Hippocampal formation (tissue), 2 donors: ENCODE measurements at places on chromosomes 11 and 22.

DNA sequence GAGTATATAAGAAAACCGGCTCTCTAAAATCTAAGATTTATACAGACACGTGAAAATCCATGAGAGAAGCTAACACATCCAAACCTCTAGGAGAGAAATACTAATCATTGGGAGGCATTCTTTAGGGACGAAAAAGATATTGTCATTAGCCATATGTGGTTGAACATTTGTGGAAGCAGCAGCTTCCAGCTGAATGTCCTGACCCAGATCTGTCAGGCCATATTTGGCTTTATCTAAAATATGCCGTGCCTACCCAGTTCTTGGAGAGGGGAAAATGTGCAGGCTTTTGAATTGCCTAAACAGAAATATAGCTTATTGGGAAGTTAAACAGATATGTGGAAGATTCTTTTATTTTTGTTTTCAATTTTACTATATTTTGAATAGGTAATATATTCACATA, 6.4 kb downstream of the CCDC89 start:
- no peak for DNase-seq

DNA sequence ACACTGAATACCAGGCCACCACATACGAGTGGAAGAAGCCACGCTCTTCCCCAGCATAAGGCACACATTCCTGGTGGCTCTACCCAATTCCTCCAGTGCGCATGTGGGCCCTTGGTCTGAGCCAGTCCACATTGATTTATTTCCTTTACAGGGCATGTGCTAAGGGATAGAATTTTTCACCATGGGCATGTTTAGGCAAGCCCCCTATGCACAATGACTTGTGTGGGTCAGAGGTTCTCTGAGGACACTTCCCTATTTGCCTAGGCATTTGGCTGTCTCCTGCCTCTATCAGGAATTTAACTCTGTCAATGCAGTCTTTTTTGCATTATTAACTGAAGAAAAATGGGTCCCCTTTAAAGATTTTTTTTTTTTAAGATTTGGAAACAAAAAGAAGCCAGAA, 718.1 kb downstream of the NTM start:
- no peak for DNase-seq

DNA sequence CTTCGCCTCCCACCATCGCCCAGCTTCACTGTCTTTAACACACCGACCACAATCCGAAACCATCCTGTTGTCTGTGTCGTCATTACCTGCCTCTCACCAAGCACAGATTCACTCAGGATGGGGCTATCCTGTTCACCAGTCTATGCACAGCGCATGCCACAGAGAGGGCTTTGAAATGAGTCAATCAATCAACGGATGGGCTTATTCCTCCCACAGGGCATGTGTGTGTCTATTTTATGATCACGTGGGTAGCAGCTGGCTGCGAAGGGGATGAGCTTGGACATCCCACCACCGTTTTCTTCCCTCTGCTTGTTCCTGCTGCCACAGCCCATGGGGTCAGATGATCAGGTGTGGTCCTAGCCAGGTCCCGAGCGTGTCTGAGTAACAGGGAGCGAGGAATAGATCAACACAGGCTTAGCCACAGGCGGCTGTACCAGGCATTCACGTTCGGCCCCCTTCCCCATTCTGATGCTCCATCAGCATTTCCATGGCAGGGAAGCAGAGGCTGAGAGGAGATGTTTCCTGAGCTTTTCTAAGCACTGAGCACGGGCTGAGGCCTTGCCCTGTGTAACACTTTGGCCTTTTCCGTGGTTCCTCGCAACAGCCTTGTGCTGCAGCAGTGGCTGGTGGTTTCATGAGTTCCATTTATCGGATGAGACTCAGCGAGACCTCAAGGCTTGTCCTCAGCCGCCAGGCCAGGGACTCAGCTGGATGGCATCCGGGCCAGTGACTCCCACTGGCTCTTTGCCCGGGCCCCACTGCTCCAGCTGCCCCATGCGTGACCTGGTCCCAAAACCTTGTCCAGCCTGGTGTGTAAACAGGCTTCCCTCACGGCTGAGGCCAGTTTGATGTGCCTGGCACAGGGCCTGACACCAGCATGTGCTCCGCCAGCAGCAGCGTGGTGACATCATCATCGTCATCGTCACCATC, 48.1 kb upstream of the FGF3 start:
- DNase-seq, result no peak

DNA sequence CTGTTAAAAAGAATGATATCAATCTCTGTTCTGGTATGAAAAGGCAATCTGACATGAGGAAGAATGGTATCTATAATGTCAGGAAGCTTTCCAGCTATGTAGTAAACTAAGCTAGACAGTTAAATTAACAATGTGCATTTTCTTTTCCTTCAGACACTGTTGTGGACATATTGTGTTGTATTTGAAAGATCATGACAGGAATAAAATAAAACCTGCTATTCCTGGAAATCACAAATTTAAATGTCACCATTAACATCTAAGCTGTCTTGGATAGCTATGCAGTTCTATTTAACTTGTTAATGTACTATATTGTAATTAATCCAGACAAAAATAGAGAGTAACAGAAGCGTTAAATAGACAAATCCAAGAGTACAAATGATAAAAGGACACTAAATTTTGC, 297.4 kb upstream of the LUZP2 start:
- DNase-seq, result no peak

GRCh38 chr22:43923191-43923590, 414 bp upstream of the PNPLA3 start:
- DNase-seq, result no peak

DNA sequence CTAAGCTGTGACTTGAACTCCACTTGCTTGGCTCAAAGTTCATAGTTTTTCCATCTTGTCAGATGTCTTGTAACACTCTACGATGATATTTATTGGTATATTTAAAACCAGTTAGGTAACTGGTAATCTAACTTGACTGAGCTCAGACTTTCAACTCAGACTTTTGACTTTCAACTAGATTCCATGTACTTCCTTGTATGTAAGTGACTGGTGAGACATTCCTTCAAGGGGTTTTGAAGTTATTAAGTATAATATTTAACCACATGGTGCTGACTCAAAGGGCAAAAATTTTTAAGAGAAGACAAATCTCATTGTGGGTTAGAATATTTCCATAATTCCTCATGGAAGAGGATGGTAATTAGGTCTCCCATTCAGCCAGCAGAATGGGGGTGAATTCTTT, 631.3 kb upstream of the ANO5 start:
- no peak for DNase-seq

GRCh38 chr22:31036671-31037550, 44.2 kb upstream of the SMTN start:
- DNase-seq, result no peak

GRCh38 chr11:76911415-76911808, 50.7 kb downstream of the ACER3 start:
- DNase-seq, result no peak

DNA sequence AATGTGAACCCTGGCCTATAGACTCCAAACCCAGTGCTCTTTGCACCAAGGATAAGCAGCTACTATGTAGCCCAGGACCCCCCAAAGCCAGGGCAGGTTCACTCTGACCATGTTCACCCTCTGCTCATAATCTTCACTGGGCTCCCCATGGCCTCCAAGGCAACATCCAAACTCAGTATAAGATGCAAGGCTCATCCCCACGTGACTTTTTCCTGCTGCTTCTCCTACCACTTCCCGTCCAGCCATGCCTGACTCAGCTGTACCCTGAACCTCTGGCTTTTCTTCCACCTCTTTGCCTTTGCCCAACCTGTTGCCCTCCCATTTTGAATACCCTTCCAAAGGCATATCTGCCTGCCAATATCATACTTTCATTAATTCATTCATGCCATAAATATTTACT, 27.8 kb downstream of the PDE2A start:
- no peak for DNase-seq

DNA sequence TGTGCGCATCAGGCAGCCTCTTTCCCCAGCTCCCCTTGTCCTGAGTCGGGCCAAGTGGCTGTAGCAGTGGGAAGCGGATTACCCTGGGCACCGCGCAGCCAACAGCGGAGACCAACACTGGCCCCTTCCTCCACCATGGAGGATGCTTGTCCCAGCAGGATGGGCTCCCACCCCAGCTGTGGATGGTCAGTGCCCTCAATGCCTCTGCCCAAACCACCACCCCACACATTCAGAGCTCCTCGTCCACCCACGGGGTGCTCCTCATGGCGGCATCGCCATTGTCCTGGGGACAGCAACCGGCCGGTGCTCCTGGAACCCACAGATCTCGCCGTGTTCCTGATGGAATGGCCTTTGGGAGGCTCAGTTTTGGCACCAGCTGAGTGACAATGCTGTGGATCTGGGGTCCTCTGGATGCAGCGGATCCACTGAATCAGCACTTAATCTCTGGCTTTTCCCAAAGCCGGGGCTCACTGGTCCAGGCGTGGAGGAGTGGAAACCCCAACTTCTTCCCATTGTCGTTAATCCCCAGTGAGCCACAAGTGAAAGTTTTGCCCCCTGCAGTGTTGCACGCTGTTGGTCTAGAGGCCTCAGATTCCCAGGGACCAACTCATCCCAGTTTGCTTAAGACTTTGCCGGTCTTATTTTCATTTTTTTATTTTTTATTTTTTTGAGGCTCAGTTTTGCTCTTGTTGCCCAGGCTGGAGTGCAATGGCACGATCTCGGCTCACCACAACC, 4.1 kb upstream of the B4GALNT4 start:
- DNase-seq, result no peak

DNA sequence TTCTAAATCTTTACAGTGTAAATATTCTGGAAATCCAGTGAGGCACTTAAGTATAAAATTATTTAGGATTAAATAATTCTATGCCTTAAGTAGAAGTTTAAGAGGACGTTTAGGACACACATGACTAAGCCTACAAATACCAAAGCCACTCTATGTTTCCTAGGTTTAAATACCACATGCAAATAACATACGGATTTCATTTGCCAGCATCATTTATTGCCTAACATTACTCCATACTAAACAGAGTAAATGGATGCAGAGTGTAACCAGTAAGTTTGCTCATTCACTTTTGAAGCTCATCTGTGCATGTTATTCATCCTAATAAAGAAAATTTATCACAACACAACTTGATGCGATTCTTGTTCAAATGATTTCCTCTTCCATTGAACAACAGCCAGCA, 4.1 kb downstream of the BDNF start:
- no peak for DNase-seq

- DNase-seq, result no peak
Observed at GRCh38 chr11:22775248-22775647, 54.4 kb downstream of the SVIP start.

DNA sequence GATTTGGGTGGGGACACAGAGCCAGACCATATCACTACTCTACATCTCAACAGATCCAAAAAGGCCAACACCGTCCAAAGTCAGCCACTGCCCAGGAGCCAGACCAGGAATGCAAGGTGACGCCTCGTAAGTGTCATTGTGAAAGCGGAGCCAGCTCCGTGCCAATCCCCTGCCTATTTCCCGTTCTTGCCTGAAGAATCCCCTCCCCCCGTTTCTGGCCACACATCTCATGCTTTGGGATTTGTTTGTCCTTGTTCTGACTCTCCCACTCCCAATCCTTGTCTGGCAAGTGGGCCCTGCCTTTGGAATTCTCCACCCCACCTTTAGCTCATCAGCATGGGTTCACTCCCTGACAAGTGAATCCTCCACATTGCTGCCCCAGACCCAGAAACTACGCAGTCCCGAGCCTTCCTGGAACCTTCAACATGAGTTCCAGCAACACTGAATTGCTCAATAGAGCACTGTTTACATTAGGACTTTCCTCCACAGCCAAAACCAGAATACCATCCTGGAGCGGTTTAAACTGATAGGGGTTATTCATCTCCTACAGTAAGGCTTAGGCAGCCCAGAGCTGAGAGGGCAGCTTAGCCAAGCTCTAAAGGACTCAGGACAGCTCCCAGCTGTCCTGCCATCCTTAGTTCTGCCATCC, 6.0 kb upstream of the SLC35C1 start:
- no peak for DNase-seq

- no peak for DNase-seq
Observed at GRCh38 chr11:122192634-122193255, 76.7 kb upstream of the BLID start.

- DNase-seq, result no peak
Observed at GRCh38 chr11:69538854-69539253, 57.4 kb downstream of the LINC01488 start.

DNA sequence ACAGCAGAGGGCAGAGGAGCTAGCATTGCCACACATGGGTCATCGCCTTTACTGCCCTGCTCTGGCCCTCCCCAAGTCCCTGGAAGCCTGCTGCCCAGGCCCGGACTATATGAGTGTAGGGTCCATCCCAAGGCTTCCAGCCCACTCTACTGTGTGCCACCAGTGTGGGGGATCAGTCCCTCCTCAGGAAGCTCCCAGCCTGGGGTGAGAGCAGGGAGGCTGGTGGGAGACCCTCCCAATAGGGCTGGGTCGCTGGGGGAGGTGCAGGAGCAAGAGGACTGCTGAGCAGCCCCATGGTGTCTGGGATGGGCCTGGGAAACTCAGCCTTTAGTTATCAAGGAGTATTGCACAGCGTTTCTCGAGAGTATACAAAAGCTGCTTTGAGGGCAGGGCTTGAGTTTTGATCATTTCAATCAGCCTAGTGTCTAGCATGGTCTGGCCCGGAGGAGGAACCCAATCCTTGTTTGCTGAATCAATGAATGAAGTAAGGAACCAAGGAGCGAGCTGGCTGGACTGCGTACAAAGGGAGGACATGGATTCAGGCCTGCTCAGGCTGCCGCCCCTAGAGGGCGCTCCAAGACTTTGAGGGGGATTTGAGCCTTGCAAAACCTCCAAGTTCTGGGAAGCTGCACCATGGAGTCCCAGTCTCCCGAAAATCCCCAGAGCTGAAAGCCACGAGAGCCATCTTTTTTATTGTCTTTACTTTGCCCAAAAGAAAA, 89.0 kb upstream of the PARVA start:
- DNase-seq, result peak; percentile 80

DNA sequence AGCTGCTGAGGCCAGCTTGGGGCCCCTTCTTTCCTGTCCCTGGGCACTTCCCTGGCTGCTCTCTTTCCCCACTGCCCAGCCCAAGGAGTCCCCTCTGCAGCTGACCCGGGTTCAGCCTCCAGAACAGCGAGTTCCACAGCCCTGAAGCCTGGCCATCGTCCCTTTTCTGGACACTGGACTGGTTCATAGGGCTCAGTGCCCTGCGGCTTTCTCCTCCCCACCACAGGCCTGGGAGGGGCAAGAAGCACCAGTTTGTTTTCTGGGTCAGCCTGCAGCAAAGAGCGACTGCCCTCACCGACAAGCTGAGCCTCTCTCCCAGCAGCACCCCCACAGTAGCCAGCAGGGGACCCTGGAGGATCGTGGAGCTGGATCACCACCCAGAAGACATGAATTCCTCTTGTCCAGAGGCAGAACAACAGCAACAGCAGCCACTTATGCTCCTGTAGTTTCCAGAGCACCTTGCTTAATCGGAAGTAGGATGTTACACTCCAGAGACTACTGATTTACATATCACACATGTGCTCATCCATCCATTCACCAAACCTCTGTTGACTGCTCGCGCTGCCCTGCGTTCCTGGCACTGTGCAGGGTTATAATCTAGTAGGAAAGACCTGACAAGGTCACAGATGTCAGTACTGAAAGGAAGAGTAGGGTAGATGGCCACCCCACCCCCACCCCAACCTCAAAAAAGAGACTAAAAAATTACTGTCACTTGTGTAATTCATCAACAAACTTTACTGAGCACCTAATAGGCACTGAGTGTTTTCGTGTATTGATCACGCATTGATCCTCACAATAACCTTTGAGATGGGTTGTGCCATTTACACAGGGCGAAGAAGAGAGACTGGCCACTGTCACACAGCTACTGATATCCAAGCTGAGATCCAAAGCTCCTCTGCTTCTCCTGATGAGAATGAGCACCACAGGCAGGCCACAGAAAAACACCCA, 13.0 kb upstream of the CXCR5 start:
- peak; percentile 53 for DNase-seq
